Hematopoietic multipotent progenitor cell treated with erythropoietin and hydrocortisone succinate and interleukin-3 and kit ligand, for 17 days (in vitro differentiated cells): ENCODE measurements at places on chromosomes 5 and 9.

DNA sequence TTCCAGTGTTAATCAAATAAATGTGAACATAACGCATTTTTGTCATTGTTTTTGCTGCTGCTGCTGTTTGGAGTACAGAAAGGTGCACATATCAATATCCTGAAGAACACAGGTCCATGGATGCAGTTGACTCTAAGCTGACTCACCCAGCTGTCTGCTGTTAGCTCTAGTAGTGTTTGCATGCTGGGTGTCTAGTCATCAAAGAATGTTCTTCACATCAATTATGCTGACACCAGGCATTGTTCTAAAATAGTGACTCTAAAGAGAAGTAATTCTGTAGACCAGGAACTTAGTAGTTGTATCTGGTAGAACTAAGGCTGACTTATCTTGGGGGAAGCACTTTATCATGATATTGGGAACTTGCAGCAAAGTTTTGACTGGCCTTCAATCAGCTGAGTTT lies 55.7 kb upstream of the DPYSL3 start:
- DNase-seq: no peak

DNA sequence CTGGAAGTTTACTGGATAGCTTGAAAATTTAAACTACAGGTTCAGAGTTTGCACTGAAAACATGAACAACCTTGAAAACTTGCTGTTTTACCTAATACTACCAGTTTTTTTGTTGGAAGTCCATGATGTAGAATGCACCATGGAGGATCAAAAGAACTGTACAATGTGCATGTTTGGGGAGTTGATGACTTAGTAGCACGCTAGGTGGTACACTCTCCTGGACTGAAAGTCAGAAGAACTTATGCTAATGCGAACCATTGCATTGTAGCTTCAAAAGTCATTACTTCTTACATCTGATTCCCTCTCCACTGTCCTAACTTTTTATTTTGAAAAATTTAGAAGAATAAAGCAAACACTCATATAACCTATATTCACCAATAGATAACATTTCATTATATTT lies 211.0 kb downstream of the OSTF1 start:
- no peak for DNase-seq

GRCh38 chr5:14598225-14598624 lies 16.6 kb downstream of the OTULINL start:
- no peak for DNase-seq

DNA sequence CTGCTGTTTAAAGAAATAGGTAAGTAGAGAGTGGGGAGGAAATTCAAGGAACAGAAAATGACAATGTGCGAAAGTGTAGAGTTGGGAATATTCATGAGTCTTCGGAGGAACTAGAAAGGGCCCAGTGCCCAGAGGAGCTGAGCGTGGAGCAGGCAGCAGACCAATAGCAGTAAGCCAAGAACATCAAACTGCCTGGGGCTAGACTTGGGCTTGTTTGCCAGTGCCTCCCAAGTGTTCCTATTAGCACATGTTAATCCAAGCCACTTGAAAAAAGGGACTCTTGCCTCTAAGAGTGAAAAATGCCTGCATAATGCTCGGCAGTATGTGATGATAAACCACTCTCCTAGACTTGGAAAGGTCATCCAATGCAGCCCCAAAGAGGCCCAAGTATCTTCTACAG lies 1.2 kb upstream of the TAL2 start:
- DNase-seq: no peak

DNA sequence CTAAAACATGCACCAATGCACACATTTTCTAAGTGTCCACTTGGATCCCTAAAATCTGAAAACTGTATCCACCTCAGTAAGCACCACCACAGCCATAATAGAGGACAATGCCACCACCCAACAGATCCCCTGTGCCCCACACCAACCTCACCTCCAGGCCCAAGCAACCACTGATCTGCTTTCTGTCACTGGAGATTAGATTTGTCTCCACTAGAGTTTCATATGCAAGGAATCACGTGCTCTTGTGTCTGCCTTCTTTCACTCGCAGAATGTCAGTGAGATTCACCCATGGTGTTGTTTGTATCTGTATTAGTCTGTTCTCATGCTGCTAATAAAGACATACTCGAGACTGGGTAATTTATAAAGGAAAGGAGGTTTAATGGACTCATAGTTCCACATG lies 216.1 kb upstream of the WWC1 start:
- no peak for DNase-seq

- DNase-seq: no peak
Observed at GRCh38 chr9:34994260-34994899, 4.8 kb downstream of the DNAJB5 start.

DNA sequence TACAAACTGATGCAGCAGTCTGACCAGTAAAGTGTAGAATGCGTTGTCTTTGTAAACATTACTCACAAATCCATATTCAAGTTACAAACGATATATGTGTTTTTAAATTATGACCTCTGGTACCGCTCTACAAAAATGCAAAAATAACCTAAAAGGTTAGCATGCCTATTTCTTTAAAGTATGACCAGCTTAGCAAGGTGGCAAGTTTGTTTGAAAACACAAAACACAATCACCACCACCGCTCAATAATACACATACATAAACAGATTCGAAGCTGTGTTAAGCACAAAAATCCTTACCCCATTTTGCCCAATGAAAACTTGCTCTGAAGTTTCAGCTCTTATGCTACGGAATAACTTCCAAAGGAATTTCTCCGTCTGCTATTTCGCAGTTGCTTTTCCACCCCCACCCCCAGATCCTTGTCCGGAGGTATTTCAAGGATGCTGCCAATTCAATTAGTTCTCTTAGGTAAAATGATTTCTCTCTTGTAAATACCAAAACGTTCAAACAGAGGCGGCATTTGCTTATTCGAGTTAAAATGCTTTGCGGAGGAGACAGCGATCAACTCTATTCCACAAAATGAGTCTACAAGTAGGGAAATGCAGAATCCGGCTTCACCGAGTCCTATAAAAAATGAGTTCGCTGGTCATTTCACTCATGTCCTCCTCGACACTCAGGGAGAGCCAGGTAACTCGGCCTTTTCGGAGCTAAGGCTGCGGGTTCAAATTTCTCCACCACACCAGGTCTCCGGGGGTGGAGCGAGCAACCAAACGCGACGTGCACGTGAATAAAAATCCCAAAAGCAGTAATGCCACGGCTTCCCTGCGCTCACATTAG lies 1.2 kb downstream of the HOMER1 start:
- DNase-seq: no peak

DNA sequence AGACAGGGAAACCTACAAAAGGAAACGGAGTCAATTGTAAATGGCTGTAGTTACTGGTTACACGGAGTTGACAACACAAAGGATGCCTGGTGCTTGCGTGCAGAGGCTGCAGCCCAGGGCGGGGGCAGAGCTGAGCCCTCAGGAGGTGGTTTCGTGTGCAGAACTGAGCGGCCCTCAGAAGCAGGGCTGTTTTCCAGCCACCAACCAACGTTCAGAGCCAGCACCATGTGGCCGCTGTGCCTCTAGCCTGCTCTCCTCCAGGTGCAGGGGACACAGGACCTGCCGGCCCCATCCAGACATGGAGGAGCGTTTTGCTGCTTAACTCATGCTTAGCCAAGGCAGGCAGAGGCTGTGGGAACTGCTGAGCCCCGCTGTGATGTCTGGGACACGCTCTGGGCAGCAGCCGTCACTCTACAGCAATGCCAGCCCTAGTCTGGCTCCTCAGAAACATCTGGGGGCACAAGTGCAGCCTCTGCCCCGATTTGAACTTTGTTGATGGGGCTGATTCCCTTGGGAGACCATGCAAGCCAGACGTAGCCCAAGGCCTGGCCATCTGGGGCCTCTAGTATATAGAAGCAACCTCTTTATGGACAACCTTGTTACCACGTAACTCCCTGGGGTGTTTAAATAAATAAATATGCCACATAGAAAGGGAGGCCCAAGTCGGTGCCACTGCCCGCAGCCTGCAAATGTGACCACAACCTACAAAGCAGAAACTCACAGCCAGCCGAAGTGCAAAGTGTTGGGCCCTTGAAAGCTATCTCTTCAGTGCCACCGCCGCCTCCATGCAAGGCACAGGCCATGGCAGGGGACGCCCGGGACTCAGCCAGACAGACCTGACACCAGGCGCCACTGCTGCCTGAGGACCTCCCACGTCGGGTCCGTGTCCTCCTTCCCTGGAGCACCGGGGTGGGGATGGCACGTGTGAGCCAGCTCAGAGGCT lies 42.1 kb downstream of the NKD2 start:
- no peak for DNase-seq

DNA sequence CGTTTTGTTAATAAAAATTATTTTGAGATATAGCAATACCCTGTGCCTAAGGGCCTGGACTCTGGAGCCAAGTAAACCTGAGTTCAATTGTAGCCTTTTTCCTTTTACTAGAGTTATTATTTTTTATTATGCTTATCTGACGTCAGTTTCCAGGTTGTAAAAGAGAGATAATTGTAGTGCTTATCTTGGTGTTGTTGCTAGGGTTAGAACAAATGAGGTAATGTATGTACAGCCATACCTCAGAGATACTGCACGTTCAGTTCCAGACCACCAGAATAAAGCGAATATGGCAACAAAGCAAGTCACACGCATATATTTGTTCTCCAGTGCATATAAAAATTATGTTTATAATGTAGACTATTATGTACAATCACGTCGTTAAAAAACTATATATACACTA lies 215.0 kb downstream of the VPS13A start:
- no peak for DNase-seq

- DNase-seq: no peak
Observed at GRCh38 chr9:3957306-3957705, 342.6 kb downstream of the GLIS3 start.

GRCh38 chr5:39373791-39374190 lies 9.5 kb upstream of the C9 start:
- no peak for DNase-seq

- DNase-seq: no peak
Observed at GRCh38 chr9:96425500-96426169, 7.5 kb upstream of the ZNF367 start.

DNA sequence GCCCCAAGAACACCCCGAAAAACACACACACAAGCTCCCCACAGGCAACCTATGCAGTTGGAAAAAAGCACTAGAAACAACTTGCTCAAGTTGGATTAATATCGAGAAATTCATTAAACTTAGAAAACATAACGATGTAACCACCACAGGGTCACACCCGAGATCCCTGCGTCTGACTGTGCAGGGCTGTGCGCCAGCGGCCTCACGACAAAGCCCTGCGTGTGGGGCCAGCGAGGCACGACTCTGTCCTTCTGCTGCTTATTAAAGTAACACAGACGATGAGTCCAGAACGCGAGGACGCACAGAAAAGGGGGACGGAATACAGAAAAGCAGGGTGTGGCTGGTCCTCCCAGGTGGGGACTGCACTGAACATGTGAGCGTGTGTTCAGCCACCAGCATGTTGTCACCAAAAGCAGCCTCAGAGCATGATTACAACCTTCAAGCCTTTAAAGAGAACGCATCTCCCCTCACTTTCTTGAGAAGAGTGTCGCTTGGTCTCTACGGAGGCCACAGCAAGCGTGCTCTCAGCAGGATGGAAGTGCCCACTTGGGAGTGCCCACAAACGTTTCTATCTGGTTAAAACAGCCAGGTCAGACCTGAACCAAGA lies 14.4 kb downstream of the SLC12A7 start:
- no peak for DNase-seq

- no peak for DNase-seq
Observed at GRCh38 chr5:178209334-178210072, 5.2 kb downstream of the HNRNPAB start.

DNA sequence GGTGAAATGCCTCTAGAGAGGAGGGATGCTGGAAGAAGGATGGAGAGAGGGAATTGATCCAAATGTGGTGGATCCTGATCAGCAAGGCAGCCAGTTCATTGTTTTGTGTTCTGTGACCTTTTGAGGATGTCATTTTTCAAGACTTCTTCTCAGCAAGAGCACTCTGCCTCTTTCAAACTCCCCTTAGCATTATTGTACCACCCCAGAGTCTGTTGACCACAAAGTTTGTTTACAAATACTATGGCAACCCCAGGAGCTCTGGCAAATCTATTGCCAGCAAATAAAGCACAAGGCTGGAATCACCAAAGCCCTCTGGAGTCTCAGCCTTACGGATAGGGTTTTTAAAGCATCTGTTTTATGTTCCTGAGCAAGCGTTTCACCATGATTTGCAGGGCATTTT lies 76.2 kb upstream of the SLC1A3 start:
- DNase-seq: no peak

- no peak for DNase-seq
Observed at GRCh38 chr5:43209060-43209459, 17.0 kb downstream of the NIM1K start.

- DNase-seq: peak; percentile 95
Observed at GRCh38 chr5:91384671-91385430, 1.7 kb upstream of the ARRDC3 start.

DNA sequence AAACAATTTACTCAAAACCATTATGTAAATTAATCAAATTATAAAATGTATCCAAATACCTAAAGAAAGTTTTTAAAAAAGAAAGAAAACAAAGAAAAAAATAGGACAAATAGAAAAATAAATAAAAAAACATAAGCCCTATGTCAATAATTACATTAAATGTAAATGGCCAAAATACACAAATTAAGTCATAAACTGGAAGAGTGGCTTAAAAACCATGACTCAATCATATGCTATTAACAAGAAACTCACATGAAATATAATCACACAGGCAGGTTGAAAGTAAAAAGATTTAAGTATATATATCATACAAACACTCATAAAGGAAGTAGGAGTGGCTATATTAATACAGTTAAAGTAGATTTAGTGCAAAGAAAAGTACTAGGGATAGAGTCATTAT lies 95.3 kb downstream of the PRELID2 start:
- DNase-seq: no peak

GRCh38 chr9:112508377-112508776 lies 21.8 kb downstream of the KIAA1958 start:
- DNase-seq: no peak

GRCh38 chr9:114259798-114260523 lies 62.9 kb upstream of the ORM1 start:
- no peak for DNase-seq

- DNase-seq: no peak
Observed at GRCh38 chr9:38445154-38446043, 21.1 kb upstream of the IGFBPL1 start.

GRCh38 chr9:109934136-109934856 lies 154.3 kb downstream of the PALM2AKAP2 start:
- DNase-seq: no peak

GRCh38 chr5:116273448-116274242 lies 188.8 kb downstream of the COMMD10 start:
- DNase-seq: no peak

GRCh38 chr5:98927242-98927988 lies 1.4 kb downstream of the CHD1 start:
- DNase-seq: peak; percentile 67

GRCh38 chr5:147177125-147177840 lies 57.5 kb upstream of the STK32A start:
- DNase-seq: no peak

DNA sequence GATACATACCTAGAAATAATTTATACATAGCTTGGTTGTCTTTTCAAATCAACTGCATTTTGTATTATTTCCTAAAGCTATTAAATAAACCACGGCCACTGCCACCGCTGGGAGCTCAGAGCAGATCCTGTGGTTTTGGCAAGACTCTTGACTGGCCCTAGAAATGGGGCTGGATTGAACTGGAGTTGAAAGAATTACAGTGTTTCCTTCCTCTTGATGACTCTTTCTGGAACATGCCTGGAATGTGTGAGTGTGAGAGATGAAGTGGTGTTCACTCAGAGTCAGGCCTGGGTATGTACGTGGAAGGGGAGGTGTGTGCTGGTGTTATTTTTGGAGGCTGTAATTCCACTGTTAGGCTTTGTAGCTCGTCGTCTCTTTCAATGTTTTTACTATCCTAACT lies 45.9 kb downstream of the TEK start:
- DNase-seq: no peak

GRCh38 chr5:6759401-6759800 lies 46.2 kb downstream of the TENT4A start:
- peak; percentile 27 for DNase-seq

GRCh38 chr5:143665866-143666265 lies 146.1 kb upstream of the HMHB1 start:
- no peak for DNase-seq
